CD4-positive, alpha-beta T cell treated with Interleukin-2 at 100 ng/mL for 4 hours (primary cell): ENCODE measurements at places on chromosomes 13 and 19.
A peak's percentile ranks its signal among the peaks of the same experiment; 100 is the strongest.

DNA sequence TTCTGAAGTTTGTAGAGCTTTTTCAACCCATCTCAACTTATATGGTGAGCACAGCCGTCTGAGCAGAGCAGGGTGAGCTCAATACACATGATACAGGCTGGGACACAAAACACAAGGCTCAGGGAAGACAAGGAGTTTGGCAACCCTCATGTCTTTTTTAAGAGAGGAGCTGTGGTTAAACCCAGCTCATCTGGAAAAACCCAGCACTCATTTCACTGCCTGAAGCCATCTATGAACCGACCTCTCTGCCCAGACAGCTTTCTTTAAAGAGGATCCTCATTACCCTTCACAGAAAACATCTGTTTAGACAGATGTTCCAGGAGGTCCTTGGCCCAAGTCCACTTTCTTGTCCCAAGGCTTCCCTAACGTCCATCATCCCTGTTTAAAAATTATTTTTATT is 170.0 kb upstream of the TSHZ3 start:
- no peak for DNase-seq

DNA sequence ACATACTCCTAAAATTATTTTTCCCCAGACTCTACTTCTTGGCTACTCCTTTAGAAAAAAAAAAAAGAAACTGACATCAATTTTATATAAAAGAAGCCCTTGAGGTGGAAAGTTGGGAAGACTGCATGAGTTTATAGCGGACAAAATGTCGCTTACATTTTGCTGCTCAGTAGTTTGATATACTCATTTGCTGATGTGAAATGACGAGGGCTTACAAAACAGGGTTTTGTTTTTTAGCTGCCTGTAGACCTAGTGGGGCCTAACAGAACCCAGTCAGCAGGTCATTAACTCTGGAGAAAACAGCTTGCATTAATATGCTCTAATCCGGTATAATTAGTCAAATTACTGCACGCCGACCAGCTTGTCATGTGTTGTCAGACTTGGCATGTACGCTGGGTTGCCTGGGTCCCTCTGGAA is 37.6 kb upstream of the MAB21L1 start:
- DNase-seq: no peak

- no peak for DNase-seq
These were observed 5.6 kb downstream of the RPS9 start for GRCh38 chr19:54206030-54206830.

DNA sequence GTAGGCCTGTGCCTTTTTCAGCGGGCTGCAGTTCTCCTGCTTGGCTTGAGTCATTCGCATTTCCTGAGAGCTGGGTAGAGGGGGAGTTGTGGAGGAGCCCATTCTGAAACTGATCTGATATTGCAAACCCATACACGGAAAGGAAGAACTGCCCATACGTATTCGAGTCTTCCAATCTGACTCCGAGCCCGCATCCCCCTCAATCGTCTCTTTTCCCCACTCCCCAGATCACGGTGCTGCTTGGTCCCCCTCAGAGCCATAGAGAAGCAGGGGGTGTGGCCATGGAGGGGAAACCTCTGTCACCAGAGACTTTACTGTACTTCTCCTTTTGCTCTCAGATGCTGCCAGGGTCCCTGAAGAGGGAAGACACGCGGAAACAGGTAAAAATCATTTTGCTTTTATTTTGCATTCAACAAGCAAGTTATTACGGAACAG is at the start of gene CD22:
CD22 (plus strand) TSS at position 337 of the 435 bp plus-strand sequence. CDS start 2,854 bp downstream, outside the sequence.
- DNase-seq: no peak

DNA sequence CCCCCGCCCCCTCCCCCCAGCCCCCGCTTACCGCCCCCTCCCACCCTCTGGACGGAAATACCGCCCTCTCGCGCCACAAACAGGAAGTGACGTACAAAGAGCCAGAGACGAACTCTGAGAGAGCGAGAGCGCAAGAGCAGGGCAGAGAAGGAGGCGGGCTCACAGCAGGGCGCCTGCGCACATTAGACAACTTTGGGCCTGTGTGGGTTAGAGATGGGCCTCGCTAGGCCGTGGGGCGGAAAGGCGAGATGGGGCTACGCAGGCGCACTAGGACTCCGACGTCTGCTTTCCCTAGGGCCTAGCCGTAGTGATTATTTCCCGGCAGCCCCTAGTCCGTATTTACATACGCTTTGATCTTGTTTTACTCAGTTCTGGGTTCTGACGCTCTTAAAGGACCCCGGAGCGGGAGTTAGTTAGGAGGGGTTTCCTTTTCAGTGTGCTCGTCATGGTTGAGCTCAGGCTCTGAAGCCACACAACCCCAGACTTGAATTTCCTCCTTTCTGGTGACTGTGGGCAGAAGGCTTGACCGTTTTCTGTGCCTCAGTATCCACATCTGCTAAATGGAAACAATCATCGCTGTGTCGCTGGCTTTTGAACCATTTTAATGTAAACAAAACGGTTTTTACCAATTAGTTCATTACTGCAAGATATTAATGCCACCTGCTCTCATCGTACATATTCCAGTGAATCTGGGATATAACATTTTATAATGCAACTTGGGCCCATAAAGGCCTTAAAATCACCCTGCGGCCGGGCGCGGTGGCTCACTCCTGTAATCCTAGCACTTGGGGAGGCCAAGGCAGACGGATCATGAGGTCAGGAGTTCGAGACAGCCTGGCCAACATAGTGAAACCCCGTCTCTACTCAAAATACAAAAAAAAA is 449 bp upstream of the AKT2 start:
- DNase-seq: peak; percentile 100

DNA sequence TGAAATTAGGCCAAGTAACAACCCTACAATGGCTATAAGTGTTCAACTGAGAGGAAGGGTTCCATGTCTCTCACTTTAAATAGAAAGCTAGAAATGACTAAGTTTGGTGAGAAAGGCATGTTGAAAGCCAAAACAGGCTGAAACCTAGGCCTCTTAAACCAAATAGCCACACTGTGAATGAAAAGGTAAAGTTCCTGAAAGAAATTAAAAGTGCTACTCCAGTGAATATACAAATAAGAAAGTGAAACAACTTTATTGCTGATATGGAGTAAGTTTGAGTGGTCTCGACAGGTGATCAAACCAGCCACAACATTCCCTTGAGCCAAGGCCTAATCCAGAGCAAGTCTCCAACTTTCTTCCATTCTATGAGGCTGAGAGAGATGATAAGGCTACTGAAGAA is 209.6 kb downstream of the KLF12 start:
- no peak for DNase-seq
